ENCODE measurements at places on chromosomes 7 and 10.

DNA sequence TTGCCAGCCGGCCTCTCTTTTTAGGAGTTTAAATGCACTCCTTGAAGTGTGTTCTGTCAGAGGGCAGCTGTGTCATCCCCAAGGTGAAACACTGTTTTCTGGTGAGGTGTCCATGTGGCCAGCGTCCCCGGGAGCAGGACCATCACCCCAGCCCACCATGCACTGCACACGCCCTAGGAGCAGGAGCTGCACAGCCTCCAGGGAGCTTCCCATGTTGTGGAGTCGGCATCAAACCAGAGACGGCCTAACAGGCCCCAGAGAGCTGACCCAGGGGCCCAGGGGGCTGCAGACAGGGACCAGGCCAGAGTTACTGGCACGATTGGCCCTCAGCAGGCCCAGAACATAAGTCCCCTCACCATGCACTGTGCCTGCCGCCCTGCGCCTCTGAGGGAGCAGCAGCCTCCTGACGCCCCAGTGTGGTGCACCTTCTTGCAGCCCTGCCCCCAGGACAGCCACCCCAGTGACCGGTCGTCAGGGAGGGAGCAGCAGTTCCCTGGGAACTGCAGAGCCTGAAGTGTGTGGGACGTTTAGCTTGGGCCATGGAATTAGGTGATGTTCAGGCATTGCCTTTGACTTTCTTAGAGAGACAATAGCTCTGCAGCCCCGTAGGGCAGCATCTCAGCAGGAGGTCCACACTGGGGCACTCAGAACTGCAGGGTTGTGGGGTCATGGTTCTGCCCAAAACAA is 97.9 kb downstream of the NKX6-2 start:
- no peak for DNase-seq

- no peak for DNase-seq
These were observed 98.9 kb upstream of the KIF5B start for GRCh38 chr10:32155075-32155516.

GRCh38 chr10:121526801-121527221 is 71.4 kb downstream of the FGFR2 start:
- no peak for DNase-seq

- no peak for DNase-seq
These were observed 78.1 kb downstream of the PRKCQ start for GRCh38 chr10:6501931-6502330.

All from cortex of kidney (tissue), 1 donor.